ENCODE measurements at places on chromosomes 7 and 10.

DNA sequence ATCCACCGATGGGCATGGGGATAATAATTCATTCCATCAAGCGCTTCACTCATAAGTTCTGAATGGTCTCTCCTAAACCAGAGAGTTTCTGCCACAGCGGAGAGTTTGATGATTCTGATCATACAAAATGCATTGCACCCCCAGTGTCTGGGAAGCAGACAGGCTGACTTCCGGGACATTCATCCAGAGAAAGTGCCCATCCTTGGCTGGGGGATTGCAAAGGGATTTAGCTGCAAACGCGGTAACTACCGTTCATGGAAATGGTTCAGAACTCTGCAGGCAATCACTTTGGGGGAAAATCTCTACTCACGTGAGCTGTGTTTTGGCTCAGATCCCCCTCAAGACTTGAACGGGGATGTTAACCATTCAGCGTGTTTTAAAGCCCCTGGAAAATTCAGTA, 33.4 kb upstream of the CALN1 start:
- no peak for DNase-seq

DNA sequence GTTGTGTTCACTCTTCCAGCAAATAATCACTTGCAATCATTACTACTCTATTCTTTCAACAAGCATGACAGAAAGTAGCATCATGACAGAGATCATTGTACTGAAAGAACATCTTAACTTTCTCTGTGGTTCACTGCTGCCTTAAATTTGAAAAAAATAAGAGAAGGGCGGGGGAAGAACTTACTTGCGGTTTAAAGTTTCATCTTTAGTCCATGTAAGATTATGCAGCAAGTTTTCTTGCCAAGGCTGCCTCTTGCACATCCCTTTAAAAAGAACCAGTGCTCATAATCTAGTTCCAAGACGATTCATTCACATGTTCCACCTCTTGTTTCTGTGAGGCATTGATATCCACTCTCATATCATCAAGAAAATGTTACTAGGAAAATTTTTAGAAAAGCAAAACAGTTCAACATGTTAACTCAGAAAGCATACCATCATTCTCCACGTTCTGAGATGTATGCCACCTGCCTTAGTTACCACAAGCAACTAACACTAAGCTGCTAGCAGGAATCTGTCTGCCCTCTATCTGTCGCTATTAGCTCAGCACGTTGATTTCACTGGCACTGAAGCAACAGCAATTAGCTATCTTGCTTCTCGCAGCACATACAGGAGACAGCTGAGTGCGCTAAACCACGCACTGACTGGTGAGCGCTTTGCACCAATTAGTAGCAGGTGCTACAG, at the start of gene PCDH15:
Gene PCDH15, minus strand, starts transcription at position 491 of the 681 bp plus-strand sequence. CDS start 136,969 bp downstream, outside the sequence.
- DNase-seq: peak; percentile 0

DNA sequence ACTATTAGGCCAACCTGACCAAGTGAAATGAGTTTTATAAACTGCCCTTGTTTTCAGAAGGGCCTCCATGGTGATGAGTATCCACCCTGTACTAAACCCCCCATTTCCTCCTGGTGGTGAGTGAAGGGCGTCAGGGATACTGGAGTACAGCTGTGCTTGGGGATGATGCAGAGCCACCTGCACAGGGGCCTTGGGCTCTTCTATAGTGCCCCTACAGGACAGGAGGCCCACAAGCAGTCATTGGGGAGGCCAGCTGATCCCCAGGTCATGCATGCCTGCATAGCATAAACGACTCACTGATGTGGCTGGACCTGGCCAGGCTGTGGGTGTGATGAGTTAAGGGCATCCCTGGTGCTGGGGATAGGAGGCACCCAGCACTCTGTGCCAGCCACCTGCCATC, 114.1 kb upstream of the CELF2 start:
- no peak for DNase-seq

GRCh38 chr7:108026647-108027046, 23.7 kb upstream of the LAMB1 start:
- DNase-seq: no peak

DNA sequence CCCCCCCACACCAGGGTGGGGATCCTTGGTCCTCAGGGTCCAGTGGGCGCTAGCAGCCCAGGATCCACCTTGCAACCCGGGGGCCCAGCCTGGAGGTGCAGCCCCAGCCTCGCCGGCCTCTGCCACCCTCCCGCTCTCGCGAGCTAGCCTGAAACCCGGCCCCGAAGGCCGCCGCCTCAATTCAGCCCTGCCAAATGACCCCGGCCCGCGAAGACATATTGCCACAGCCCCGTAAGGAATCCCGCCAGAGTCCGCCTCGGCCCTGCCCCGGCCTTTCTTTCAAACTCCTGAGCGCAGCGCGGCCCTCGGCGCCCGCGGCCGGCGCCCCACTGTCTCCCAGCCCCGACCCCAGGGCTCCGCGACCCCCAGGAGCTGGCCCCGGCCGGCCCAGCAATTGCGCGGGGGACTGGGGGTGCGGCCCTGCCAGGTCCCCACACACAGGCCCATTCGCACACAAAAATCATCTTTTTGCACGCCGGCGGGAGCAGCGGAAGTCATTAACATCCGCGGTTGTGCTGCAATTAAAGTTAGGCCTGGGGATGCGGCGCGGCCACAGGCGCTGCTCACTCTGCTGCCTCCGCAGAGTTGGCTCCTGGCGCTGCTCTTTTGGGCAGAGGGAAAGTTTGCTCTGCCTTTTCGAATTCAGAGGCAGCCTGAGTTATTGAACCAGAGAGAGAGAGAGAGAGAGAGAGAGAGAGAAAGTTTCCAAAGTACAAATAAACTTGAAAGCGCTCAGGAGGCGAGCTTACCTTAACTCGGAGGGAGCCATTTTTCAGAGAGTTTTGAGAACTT, 4.0 kb downstream of the HOXA5 start:
- no peak for DNase-seq

DNA sequence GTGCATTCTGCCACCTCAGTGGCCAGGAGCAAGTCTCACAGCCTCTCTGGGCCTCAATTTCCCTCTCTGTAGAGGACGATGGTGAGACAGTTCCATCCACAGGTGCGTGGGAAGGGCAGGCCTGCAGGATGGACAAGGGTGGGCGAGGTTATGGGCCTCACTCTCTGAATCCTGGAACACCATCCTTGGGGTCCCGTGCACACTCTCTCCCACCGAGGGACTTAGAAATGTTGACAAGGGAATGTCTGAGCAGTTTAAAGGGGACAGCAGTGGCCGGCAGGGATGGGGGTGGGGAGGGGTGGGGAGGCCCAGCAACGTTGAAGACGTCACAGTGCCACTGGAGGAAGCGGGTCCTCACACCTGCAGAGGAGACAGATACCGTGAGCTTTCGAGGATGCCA, 111.5 kb downstream of the FOXL3 start:
- no peak for DNase-seq

DNA sequence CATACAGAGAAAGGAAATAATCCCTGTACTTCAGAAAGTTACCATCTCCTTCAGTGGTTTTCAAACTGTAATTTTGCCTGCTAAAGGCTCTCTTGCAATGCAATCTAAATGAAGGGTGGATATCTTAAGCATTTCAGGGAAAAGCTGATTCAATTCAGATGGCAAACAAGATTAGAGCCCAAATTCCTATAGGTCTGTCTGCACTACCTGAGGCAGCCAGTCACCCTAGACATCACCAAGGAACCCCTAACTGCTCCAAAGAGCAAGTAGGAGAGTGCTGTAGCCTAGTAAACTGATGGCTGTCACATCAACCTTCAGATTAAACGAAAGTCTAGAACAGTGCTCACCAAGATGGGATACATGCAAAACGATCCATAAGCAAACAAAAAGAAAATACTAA, 138.0 kb upstream of the ANK3 start:
- DNase-seq: no peak

GRCh38 chr7:75571209-75571608, 79.1 kb downstream of the SPDYE5 start:
- no peak for DNase-seq

Measured in NCI-H524 treated with DMSO at 0.1 percent for 48 hours (cell line).